Heart right ventricle (tissue), 16 donors: ENCODE measurements at places on chromosomes 12 and 14. TPM values are rescaled to one million over a fixed set of nuclear protein-coding genes. Genes with fewer than 3 reads are reported as not detected.

GRCh38 chr12:12585115-12585863, 22.6 kb upstream of the DUSP16 start:
- H3K4me3 ChIP-seq = no peak overlapping the region
- no peaks in the 10 kb centered on the region for H3K27me3 ChIP-seq
- no peaks in the 10 kb centered on the region for H3K4me1 ChIP-seq
- DNase-seq = no peak
- no peak overlapping the region for H3K27ac ChIP-seq

Gene VRTN
- total RNA-seq = not detected

- peak overlapping the region; percentile 95 for H3K4me3 ChIP-seq
- DNase-seq = no peak
- no peaks in the 10 kb centered on the region for H3K27me3 ChIP-seq
- peaks cover 52% of the 10 kb centered on the region for H3K4me1 ChIP-seq
- peak overlapping the region; percentile 91 for H3K27ac ChIP-seq
Observed at GRCh38 chr14:24233538-24233866, 773 bp downstream of the GMPR2 start.

Gene NPAS3
- 2.5 TPM for total RNA-seq

- H3K4me1 ChIP-seq = peaks cover 6% of the 10 kb centered on the region
- H3K4me3 ChIP-seq = no peak overlapping the region
- no peaks in the 10 kb centered on the region for H3K36me3 ChIP-seq
- no peak for DNase-seq
- no peaks in the 10 kb centered on the region for H3K27me3 ChIP-seq
Observed at GRCh38 chr12:120067901-120068300, 48.7 kb downstream of the RAB35 start.

Gene C3AR1
- total RNA-seq = 4.2 TPM

GRCh38 chr14:69214393-69214792, 23.1 kb downstream of the EXD2 start:
- no peak overlapping the region for H3K27ac ChIP-seq
- H3K27me3 ChIP-seq = no peaks in the 10 kb centered on the region
- H3K4me1 ChIP-seq = no peaks in the 10 kb centered on the region
- peaks cover 34% of the 10 kb centered on the region for H3K36me3 ChIP-seq

Gene ATF7IP
- total RNA-seq = 67.4 TPM

Gene PRIMA1
- total RNA-seq = 5.8 TPM

Gene PTPRQ
- total RNA-seq = 0.51 TPM

Gene KRT83
- total RNA-seq = not detected

Gene LYZ
- total RNA-seq = 12.9 TPM

- H3K4me3 ChIP-seq = no peak overlapping the region
- DNase-seq = no peak
- H3K27me3 ChIP-seq = no peaks in the 10 kb centered on the region
Observed at GRCh38 chr14:35927727-35928126, 101.6 kb downstream of the BRMS1L start.

Gene DEGS2
- total RNA-seq = not detected

- no peak for DNase-seq
- H3K4me1 ChIP-seq = no peaks in the 10 kb centered on the region
- no peaks in the 10 kb centered on the region for H3K27me3 ChIP-seq
- H3K36me3 ChIP-seq = no peaks in the 10 kb centered on the region
- no peak overlapping the region for H3K4me3 ChIP-seq
- no peak overlapping the region for H3K27ac ChIP-seq
Observed at GRCh38 chr12:56021889-56022497, 1.1 kb downstream of the IKZF4 start.

- H3K27me3 ChIP-seq = no peaks in the 10 kb centered on the region
- H3K36me3 ChIP-seq = no peaks in the 10 kb centered on the region
- H3K27ac ChIP-seq = no peak overlapping the region
- no peak for DNase-seq
- no peak overlapping the region for H3K4me3 ChIP-seq
Observed at GRCh38 chr12:85147331-85147730, 111.2 kb downstream of the LRRIQ1 start.

Gene TCTN1
- 14.2 TPM for total RNA-seq

DNA sequence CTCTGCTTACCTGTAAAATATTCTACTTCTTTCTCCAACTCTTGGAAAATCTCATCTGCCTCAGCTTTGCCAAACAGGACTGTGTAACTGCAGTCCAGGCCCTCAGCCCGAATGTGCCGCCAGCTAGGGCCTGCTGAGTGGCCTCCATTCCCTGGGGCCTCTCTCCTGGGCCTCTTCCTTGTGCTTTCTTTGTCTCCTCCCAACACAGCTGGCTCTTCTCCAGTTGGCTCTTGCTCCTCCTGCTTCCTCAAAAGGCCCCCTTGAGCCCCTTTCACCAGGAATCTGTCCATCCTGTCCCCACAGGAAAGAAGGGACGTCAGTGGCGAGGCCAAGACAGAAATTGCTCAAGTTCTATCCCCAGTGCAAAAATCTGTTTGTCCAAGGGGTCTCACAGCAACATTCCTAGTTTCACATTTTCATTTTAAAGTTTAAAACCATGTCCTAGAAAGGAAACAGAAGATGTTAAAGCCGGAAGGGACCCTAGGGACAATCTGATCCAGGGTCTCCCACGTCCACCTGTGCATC, 713 bp downstream of the ALKBH2 start:
- H3K4me1 ChIP-seq = peaks cover 9% of the 10 kb centered on the region
- DNase-seq = no peak
- no peaks in the 10 kb centered on the region for H3K27me3 ChIP-seq
- H3K27ac ChIP-seq = peak overlapping the region; percentile 57
- peaks cover 6% of the 10 kb centered on the region for H3K36me3 ChIP-seq
- H3K4me3 ChIP-seq = peak overlapping the region; percentile 62

Gene NINJ2
- 3.8 TPM for total RNA-seq

GRCh38 chr14:60805841-60806430, 71.4 kb downstream of the MNAT1 start:
- peaks cover 12% of the 10 kb centered on the region for H3K36me3 ChIP-seq
- no peaks in the 10 kb centered on the region for H3K4me1 ChIP-seq
- no peaks in the 10 kb centered on the region for H3K27me3 ChIP-seq
- H3K4me3 ChIP-seq = no peak overlapping the region

- no peak for DNase-seq
- H3K36me3 ChIP-seq = no peaks in the 10 kb centered on the region
- no peak overlapping the region for H3K4me3 ChIP-seq
- peaks cover 29% of the 10 kb centered on the region for H3K4me1 ChIP-seq
- H3K27me3 ChIP-seq = no peaks in the 10 kb centered on the region
Observed at GRCh38 chr14:95311752-95312151, 8.0 kb downstream of the CLMN start.

Gene ZNF268
- 7.0 TPM for total RNA-seq

- no peaks in the 10 kb centered on the region for H3K4me1 ChIP-seq
- DNase-seq = peak; percentile 48
- no peak overlapping the region for H3K27ac ChIP-seq
- H3K36me3 ChIP-seq = no peaks in the 10 kb centered on the region
Observed at GRCh38 chr12:49121047-49121696, 10.0 kb downstream of the TUBA1B start.

Gene CD27
- total RNA-seq = 3.4 TPM

DNA sequence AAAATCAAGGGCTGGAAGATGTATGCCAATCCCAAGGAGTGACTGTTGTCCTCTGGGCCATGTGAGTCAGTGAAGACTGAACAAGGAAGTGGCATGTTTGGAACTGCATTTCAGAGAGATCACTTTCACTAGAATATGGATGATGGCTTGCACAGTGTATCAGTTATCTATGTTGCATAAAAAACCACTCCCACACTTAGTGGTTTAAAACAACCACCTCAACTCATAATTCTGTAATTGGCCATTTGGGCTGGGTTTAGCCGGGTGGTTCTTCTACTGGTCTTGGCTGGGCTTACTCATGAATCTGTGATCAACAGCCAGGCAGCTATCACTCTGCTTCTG, 15.4 kb downstream of the BDKRB1 start:
- no peaks in the 10 kb centered on the region for H3K4me1 ChIP-seq
- DNase-seq = no peak
- H3K4me3 ChIP-seq = no peak overlapping the region
- H3K27ac ChIP-seq = no peak overlapping the region
- H3K27me3 ChIP-seq = no peaks in the 10 kb centered on the region
- H3K36me3 ChIP-seq = no peaks in the 10 kb centered on the region

DNA sequence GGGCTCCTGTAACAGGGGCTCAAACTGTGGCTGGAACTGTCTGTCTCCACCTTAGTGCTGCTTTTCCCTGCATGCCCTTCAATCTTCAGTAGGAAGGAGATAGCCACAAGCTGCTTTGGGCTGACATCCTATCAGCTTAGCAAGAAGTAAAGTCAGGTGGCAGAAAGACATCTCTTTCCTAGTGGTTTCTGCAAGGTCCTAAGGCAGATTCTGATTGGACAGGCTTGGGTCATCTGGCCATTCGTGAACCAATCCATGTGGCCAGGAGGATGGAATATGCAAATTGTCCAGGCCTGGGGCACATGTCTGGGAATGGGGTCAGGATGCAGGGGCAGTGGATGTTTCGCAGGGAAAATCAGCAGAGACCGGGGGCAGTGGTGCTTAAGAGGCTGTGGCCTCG, 5.2 kb downstream of the RITA1 start:
- DNase-seq = no peak
- peaks cover 44% of the 10 kb centered on the region for H3K36me3 ChIP-seq
- H3K4me1 ChIP-seq = peaks cover 44% of the 10 kb centered on the region

- peaks cover 29% of the 10 kb centered on the region for H3K4me1 ChIP-seq
- no peak overlapping the region for H3K27ac ChIP-seq
- H3K36me3 ChIP-seq = peaks cover 15% of the 10 kb centered on the region
- H3K4me3 ChIP-seq = no peak overlapping the region
Observed at GRCh38 chr14:35159742-35160409, 37.5 kb downstream of the PRORP start.

- no peak overlapping the region for H3K27ac ChIP-seq
- H3K4me1 ChIP-seq = no peaks in the 10 kb centered on the region
- H3K36me3 ChIP-seq = no peaks in the 10 kb centered on the region
- no peaks in the 10 kb centered on the region for H3K27me3 ChIP-seq
Observed at GRCh38 chr14:81018684-81019083, 63.3 kb downstream of the TSHR start.

DNA sequence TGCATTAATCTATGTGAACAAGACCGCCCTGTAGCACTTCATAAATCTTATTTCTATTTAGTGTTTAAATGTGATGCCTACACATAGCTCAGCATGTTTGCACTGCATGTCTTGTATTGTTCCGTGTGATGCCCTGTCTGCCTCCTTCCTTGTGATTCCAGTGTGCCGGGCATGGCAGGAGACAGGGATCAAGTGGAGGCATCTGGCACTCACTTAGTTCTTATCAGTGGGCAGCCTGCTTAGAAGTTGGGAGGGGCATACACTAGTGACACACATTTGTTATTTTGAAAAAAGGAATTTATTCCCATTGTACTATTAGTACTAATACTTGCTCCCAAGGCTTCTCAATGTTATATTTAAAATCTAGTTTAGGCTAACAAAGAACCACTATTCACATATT, 176.4 kb downstream of the KCNA5 start:
- H3K36me3 ChIP-seq = no peaks in the 10 kb centered on the region
- H3K27me3 ChIP-seq = no peaks in the 10 kb centered on the region
- no peak overlapping the region for H3K4me3 ChIP-seq
- no peaks in the 10 kb centered on the region for H3K4me1 ChIP-seq
- DNase-seq = no peak
- no peak overlapping the region for H3K27ac ChIP-seq

DNA sequence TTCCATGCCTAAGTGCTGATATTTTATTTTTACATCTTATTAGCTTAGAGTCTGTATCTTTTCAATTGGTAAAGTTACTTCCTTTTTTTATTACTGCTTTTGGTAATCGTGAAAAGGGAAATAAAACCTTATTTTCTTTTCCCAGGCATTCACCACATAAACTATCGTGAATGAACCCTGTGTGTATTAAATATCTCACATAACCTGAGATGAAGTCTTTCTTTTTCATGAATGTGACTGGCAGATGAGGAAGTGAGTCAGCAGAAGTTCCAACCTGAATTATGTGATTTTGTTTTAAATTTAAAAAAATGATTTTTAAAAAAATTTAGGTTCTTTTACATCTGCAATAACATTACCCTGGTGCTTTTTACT, 26.0 kb downstream of the MYBPC1 start:
- H3K4me3 ChIP-seq = no peak overlapping the region
- H3K27me3 ChIP-seq = no peaks in the 10 kb centered on the region
- H3K4me1 ChIP-seq = no peaks in the 10 kb centered on the region
- DNase-seq = no peak
- H3K27ac ChIP-seq = no peak overlapping the region

Gene PRKD1
- total RNA-seq = 2.1 TPM
